ENCODE measurements at places on chromosomes 5 and 9.

DNA sequence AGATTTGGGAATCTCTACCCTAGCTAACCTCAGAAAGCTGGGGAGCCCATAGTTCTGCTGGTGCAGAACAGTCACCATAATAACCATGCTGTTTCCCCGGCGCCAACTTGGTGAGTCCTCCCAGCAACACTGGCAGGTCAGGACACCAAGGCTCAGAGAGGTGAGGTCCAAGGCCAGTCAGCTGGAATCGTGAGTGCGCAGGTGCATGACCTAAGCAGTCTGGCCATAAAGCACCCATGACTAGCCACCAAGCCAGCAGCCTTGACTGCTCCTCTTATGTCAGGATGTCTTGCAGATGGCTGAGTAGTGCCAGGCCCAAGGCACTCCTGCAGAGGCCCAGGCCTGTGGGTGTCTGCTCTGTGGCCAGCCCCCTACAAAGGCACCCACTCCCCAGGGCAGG lies 2.6 kb downstream of the RNF44 start:
- DNase-seq, result no peak

DNA sequence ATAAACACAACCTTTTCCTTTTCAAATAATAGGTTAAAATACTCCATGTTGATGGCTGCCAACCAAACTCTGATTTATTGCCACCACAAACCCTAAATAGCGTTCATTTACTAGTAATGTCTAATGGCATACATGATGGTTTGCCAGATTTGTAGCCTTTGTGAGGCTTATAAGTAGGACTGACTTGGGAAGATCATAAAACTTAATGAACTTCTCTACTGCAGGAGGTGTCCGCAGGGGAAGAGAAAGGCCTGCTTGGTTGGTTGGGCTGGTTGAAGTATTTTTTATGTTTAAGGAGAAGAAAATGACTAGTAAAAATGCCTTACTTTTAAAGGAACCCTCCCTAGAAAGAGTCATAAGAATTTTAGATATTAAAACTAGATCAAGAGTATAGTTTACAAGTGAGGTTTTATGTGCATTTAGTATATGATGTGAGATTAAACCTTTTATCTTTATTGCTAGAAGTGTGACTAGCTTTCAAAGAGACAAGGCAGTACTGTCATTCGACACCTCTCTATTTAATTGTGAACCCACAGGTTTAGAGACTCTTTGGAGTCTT lies 5.0 kb downstream of the PBX3 start:
- no peak for DNase-seq

- DNase-seq, result no peak
Measured at GRCh38 chr5:172335721-172336120, 52.2 kb upstream of the UBTD2 start.

DNA sequence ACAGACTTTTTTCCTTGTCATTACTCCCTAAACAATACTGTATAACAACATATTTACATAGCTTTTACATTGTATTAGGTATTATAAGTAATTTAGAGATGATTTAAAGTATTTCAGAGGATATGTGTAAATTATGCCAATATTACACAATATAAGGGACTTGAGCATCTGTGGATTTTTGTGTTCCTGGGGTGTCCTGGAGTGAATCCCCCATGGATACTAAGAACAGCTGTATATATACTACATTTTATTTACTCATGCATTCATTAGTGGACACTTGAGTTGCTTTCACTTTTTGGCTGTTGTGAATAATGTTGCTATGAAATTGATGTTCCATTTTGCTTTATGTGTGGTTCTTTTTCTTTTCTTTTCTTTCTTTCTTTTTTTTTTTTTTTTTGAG lies 348.8 kb downstream of the SH3GL2 start:
- no peak for DNase-seq

GRCh38 chr5:180908998-180909731 lies 10.2 kb downstream of the BTNL8 start:
- DNase-seq, result no peak

GRCh38 chr5:113056988-113057387 lies 80.4 kb downstream of the DCP2 start:
- no peak for DNase-seq

DNA sequence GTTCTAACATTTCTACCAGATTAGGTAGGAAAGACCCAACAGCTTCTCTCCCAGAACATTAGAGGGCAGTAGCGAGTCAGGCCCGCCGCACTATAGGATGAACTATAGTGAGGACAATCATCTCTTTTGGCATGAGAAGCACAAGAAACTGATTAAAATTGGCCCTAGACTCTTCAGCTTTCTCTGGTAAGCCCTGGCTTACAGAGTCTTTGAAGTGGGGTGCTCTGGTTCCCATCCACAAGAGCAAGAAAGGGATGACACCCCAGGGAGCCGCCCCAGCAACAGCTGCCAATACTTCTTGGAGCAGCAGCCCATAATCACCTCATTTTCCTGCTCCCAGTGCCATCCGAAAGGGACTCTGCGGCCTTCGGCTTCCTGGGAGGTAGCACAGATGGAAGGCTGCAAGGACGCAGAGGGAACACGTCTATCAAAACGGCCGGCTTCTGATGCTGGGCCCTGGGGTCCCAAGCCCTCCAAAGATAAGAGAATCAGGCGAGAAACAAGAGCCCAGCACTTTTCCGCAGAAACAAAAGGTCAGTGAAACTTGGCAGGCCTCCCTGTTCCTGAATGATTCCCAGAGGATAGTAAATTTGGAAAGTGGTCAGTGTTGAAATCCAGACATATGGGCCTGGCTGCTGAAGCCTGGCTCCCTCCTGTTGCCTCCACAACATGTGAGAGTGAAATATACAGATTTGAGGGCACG lies 69.3 kb downstream of the HSD17B3 start:
- DNase-seq, result no peak

- DNase-seq, result no peak
Measured at GRCh38 chr5:33371660-33372059, 69.1 kb upstream of the TARS1 start.

- DNase-seq, result no peak
Measured at GRCh38 chr9:19938990-19939733, 150.3 kb upstream of the SLC24A2 start.

GRCh38 chr5:25544652-25545249 lies 900.0 kb upstream of the CDH10 start:
- no peak for DNase-seq

DNA sequence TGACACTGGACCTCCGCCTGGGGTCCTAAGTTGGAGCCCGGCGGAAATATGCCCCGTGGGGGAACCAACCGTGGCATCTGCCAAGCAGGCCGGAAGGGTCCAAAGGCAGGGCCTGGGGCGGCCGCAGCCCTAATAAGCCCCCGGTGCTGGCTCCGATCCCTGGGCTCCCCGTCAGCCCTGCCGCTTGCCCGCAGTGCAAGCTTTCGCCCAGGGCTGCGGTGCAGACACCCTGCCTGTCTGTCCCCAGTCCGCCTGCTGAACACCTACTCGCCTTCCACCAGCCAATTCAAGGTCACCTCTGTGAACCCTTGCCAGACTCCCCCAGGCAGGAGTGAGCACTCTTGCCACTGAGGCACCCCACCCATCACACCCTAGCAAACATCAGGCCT lies 502 bp upstream of the PTGR1 start:
- DNase-seq, result no peak

- no peak for DNase-seq
Measured at GRCh38 chr9:76044266-76044819, 153.9 kb downstream of the PCSK5 start.

- DNase-seq, result no peak
Measured at GRCh38 chr9:2339416-2339815, 282.2 kb upstream of the VLDLR start.

All from CD4-positive, alpha-beta T cell treated with Interleukin-1 beta for 1 hour (primary cell).